ENCODE measurements at places on chromosomes 5 and 9.

- DNase-seq = no peak
Measured at GRCh38 chr5:122180146-122180712, 50.9 kb downstream of the ZNF474 start.

- DNase-seq = no peak
Measured at GRCh38 chr5:163908253-163908652, 402.8 kb downstream of the MAT2B start.

- DNase-seq = no peak
Measured at GRCh38 chr9:13841746-13842462, 472.0 kb downstream of the NFIB start.

GRCh38 chr5:84680908-84681307 is 296.2 kb upstream of the EDIL3 start:
- no peak for DNase-seq

DNA sequence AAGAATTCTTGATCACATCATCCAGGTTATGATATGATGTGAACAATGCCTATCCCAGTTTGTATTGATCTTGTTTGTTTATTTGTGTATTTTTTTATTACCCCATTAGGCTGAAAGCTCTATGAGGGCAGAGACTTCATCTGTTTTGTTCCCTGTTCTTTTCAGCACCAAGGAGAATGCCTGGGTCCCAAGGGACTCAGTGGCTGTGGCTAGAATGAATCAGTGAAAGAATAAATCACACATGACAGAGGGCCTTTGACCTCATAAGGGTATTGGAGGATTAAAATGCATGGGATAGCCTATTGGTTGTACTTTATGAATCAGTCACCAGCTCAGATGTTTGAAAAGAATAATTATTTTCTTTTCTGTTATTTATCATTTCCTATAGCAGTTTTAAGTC is 292.2 kb downstream of the GAS1 start:
- DNase-seq = no peak

Data from ELR (cell line).